ENCODE measurements at places on chromosomes 1 and 21. TPM values are rescaled to one million over a fixed set of nuclear protein-coding genes. Genes with fewer than 3 reads are reported as not detected.

GRCh38 chr1:165828669-165829329, 1.4 kb downstream of the UCK2 start:
- peak; percentile 55 for DNase-seq

- no peak for DNase-seq
These were observed 88.1 kb downstream of the TM2D1 start for GRCh38 chr1:61636814-61637213.

- no peak for DNase-seq
These were observed 52.9 kb upstream of the CD46 start for GRCh38 chr1:207698822-207699483.

DNA sequence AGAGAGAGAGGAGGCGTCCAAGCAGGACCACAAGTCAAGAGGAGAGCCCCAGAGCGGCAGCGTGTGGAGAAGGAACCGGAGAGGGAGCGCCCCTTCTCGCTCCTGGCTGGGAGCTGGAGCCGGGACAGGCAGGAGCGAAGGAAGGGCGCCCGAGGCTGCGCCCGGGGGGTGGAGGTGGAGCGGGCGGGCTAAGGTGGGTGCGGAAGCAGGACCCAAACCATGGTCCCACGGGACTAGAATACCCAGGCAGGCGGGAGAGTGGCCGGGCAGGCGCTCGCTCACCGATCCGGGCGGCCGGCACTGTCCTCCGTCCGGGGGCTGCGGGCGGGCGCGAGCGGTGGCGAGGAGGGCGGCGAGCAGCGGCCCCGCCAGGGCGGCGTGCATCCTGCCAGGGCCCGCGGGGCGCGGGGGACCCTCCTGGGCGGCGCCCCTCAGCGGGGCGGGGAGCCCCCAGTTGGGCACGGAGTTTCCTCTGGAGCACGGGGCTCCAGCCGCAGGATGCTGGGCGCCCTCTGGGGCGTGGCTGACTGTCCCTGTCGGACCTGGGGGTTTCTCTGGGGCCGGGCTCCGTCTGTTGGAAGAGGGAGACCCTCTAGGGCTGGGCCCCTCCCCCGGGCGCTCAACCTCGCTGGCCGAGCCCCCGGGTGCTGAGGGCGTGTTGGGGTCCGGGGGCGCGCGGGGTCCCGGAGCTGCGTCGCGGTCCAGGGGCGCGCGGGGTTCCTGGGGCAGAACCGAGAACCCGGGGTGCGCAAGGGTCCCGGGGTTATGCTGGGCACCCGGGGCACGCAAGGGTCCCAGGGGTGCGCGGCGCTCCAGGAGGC, 569 bp downstream of the TRABD2B start:
- peak; percentile 59 for DNase-seq

DNA sequence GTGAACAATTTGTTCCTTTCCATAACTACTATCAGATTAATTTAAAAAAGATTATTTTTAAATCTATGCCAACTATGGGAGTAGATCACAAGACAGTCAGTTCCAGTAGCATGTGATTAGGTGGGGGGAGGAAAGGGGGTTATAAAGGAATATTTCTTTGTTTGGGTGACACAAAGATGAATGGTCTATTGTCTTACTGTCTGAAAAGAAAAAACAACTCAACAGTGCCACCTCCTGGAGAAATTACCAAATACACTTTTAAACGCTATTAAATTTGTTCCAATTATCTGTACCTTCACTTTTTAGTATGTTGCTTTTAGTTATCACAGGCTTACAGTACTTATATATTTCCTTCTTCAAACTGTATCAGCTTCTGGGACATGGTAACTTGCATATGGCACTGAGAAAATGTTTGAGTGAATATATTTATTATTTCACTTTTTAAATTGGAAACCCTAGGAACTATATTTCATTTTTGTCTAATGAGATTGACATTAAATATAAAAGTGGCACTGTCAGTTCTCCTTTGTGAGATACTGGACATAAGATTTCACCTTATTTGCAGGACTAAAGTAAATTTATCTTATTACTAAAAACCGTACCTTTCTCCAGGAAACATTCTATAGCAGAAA, 1.7 kb upstream of the SORT1 start:
- DNase-seq: no peak

Gene SPRR3
- total RNA-seq: 0.75 TPM

Gene CD101
- 1.2 TPM for total RNA-seq

DNA sequence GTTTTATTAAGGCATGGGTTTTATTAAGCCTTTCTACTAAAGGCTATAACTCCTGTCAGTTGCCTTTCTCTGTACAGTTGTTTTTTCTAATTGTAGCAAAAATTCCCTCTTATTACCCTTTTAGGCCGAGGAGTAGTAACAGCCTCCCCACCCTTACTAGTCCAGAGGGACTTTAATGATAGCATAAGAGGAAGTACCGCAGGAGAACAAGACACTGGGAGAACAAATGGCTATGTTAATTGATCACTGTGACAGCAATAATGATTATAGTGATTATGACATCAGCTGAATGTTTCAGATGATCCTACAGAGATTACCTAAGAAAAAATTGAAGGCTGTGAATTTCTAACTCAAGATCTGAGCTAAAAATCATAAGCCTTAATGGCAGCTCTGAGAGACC, 383.0 kb upstream of the PTBP2 start:
- DNase-seq: no peak

Gene CRNN
- total RNA-seq: not detected

DNA sequence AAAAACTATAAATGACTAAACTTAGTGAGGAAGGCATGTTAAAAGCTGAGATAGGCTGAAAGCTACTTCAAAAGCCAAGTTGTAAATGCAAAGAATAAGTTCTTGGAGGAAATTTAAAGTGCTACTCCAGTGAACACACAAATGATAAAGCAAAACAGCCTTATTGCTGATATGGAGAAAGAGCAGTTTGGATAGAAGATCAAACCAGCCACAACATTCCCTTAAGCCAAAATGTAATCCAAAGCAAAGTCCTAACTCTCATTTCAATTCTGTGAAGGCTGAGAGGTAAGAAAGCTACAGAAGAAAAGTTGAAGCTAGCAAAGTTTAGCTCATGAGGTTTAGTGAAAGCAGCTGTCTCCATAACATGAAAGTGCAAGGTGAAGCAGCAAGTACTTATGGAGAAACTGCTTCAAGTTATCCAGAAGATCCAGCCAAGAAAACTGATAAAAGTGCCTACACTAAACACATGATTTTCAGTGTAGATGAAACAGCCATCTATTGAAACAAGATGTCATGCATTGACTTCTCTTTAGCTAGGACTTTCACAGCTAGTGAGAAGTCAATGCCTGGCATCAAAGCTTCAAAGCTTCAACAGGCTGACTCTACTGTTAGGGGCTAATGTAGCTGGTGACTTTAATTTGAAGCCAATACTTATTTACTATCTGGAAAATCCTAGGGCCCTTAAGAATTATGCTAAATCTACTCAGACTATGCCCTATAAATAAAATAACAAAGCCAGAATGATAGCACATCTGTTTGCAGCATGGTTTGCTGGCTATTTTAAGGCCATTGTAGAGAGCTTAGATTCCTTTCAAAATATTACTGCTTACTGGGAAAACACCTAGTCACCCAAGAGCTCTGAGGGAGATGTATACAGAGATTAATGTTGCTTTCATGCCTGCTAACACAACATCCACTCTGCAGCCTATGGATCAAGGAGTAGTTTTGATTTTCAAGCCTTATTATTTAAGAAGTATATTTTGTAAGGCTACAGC, 188.6 kb downstream of the EIF4G3 start:
- no peak for DNase-seq

DNA sequence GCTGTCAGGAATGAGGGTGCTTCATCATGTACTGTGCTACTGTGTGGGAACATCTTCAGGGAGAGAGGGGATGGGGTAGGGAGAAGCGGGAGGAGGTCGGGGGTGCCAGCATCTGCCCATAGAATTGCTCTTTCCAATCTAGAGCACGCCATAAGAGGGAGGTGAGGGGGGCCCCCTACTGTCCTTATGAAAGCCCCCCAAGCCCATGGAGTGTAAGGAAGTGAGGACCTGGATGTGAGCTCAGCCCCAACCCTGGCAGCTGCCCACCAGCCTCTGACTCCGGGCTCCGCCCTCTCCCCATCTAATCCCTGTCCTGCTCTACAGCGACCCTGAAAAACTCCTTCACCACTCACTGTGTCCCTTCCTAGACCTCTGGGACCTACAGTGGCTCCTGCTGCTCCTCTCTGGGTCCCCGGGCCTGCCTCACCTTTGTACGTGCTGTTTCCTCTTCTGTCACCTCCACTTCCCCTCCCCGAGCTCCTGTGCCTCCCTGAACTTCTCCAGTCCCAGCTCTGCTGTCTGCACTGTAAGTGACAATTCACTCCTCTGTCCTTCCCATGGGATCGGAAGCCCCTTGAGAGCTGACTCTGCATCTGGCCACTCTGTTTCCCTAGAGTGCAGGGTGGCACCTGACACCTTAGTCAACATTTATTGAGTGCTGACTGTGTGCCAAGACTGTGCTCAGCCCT, 269.4 kb downstream of the PTPRU start:
- peak; percentile 42 for DNase-seq

Gene C1QC
- total RNA-seq: 203 TPM

GRCh38 chr21:31667639-31668038, 8.1 kb downstream of the SOD1 start:
- DNase-seq: no peak

DNA sequence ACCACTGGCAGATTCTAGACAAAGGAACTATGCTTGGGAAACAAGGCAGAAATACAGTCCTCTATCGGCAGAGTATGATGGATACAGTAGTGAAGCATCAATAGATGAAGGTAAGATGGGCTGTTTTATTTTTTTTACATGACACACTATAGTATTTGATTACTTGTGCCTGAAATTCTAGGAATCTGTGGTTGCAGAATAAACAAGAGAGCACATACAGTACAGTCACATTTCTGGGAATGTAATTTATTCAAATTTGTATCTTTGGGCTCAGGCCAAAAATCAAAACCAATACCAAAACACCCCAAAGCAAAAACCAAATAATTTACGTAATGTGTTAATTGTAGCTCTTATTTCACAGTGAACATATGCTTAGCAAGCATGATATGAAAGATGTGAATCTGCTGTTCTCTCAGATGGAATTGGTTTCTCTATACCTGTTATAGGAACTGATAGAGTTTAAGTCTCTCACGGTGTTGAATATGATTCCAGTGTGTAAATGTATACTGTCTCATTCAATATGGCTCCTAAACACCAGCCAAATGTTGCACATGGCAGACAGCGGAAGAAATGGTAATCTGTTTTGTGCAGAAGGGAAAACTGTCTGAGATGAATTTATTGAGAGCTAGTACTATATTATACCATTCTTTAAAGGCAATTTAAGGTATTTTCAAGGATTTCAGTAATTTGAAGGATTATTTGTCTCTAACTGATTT, 83.3 kb downstream of the SYT14 start:
- no peak for DNase-seq

DNA sequence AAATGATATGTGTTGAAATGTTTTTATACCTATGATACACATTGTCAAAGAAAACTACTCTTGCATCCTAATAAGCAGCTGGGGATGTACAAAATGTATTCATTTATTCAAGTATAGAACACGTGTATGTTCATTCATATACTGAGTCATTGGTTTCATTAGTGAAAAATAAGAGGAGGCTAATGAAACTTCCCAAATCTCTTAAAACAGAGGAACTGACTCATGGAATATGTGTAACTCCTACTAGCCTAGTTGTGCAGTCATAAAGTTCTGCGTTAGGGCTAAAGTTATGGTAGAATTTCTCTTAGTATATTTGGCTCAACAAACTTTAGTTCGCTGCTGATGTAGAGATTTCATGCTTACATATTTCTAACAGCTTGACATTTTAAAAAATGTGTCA, 441.6 kb downstream of the NCAM2 start:
- no peak for DNase-seq

DNA sequence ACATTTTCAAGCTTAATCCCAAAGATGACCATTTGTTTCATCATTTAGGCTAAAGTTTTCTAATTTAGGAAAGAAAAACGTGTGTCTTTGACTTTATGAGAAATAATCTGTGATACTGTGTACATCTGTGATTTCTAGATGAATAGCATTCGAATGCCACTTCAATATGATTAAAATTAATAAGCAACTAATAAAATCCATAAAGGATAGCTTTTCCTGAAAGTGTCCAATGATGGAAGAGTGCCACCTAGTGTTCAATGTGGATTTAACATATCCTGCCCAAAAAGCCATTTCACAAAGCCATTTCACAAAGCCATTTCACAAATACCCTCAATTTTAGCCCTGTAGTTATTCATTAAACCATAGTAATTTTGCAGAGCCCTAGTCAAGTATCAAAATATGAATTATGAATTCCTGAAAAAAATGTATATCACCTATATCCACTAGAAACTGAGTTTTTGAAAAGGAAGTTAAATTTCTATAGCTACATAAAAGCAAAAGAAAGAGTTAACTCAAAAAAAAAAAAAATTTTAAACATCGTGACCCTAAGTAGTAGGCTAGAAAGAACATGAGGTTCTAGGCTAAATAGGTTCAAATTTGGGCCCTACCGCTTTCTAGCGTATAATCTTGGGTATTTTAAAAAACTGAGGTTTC, 19.1 kb downstream of the NME7 start:
- DNase-seq: no peak

DNA sequence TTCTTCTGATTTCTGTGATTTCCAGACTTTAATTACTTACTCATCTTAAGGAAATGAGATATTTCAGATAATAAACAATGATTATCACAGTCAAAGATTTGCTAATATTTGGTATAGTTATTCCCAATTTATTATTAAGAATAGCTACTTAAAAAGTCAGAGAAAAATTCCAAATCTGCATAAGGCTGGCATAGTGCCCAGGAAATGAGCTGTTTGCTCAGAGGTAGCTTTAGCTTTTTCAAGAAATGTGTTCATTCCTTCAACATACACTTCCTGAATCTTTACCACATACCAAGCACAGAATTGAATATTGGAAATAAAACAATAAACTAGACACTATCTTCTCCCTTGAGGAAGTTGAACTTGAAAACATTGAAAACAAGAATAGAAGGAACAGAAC, 44.3 kb upstream of the KCNK1 start:
- no peak for DNase-seq

DNA sequence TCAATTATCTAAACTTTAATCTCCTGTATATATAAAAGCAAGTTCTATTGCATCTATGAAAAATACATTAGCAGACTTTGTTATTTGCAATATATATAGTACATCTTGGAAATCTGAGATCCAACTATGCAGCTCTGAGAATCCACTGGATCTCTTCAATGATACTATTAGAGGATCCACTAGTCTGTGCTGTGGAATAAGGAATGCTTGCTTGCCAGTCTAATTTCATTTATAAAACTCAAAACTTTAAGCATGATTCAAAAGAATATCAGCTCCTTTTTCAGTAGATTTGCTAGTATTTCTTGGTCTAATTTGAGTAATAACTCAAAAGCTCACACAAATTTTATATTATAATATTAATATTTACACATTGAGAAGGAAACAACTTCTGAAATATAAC, 115.1 kb downstream of the SPATA6 start:
- DNase-seq: no peak

DNA sequence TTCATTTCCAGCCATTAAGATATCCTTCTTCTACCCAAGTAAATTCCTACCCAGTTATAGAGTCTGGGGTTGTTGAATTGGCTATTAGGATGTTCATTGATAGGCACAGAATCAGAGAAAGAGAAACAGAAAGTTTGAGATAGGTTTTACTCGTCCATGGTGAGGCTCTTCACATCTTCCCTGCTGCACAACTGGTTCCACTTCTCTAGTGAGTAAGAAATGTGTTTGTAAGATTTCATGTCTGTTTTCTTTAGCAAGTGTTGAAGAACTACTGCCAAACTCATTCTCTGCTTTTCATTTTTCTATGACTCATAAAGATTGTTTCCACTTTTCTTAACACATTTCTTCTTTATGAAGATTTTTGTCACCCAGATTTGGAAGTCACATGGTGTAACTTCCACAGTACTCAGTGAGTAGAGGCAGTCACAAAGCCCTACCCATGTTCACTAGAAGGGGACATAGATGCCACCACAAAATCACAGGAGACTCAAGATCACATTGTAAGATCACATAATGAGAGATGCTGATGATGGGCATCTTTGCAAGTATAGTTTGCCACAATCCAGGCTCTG, 152.3 kb downstream of the SNX7 start:
- DNase-seq: no peak

All from aorta (tissue), 5 donors.